Kasumi-1 (cell line): ENCODE measurements at places on chromosomes 1 and 21.

DNA sequence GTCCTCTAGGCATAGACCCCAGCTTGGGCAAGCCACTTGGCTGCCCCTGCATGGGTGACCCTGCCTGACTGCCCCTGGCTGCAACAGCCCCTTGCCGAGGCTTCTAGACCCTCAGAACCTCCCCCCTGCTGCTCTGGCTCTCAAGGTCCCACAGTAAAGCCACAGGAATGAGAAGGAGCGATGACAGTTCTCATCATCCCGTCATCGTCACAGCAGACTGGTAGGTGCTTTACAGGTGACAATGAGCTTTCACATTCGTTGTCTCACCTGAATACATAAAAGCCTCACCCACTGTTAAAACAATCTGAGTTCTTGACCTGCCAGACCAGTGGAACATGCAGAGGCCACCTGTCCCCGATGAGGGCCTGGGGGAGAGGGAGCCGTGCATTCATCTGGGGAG is 36.0 kb upstream of the GPR157 start:
- no peak for DNase-seq

- no peak for DNase-seq
Measured at GRCh38 chr1:25813734-25814471, 5.9 kb upstream of the MTFR1L start.

GRCh38 chr1:194917769-194918168 is 1690.5 kb downstream of the KCNT2 start:
- no peak for DNase-seq

- DNase-seq, result no peak
Measured at GRCh38 chr1:201761178-201761577, 67.8 kb upstream of the IPO9 start.

- DNase-seq, result no peak
Measured at GRCh38 chr1:167469280-167469965, 48.9 kb downstream of the CD247 start.

DNA sequence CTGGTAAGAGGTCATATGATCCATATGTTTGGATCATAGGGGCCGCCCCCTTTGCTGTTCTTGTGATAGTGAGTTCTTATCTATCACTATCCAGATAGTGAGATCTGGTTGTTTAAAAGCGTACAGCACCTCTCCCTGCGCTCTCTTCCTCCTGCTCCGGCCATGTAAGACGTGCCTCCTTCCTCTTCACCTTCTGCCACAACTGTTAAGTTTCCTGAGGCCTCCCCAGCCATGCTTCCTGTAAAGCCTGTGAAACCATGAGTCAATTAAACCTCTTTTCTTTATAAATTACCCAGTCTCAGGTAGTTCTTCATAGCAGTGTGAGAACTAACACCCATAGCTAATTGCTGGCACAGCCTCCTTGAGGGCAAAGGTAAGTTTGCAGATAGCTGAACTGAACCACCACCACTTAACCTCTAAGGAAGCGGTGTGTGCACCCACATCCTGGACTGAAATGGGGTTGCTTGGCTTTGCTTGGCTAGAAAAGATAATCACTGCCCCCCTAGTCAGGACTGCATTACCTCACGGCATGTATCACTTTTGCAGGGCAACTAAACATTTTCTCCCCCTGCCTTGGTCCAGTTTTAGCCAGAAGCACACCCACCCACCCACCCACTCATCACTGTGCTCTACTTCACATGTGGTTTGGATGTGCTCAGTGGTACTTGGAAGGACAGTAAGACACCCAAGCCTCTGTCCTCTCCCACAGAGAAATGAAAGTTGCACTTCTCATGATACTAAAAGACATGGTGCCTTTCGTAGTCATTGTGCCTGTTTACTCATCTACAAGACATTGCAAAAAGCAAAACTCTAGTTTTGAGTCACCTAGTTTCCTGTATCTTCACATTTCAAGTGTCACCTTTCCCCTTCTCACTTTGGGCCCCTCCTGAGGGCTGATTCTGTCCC is 23.1 kb upstream of the PTAFR start:
- no peak for DNase-seq
